ENCODE measurements at places on chromosomes 16 and 17.

- no peak for DNase-seq
These were observed 218.0 kb downstream of the NTN1 start for GRCh38 chr17:9239246-9239792.

GRCh38 chr17:33974276-33974675 is 280.8 kb upstream of the CCL2 start:
- no peak for DNase-seq

GRCh38 chr17:60039114-60039846 is 39.4 kb downstream of the HEATR6 start:
- peak; percentile 24 for DNase-seq

- DNase-seq, result no peak
These were observed 580.8 kb upstream of the EEF2KMT start for GRCh38 chr16:5678371-5678770.

- no peak for DNase-seq
These were observed 36.7 kb upstream of the NDRG4 start for GRCh38 chr16:58462997-58463941.

DNA sequence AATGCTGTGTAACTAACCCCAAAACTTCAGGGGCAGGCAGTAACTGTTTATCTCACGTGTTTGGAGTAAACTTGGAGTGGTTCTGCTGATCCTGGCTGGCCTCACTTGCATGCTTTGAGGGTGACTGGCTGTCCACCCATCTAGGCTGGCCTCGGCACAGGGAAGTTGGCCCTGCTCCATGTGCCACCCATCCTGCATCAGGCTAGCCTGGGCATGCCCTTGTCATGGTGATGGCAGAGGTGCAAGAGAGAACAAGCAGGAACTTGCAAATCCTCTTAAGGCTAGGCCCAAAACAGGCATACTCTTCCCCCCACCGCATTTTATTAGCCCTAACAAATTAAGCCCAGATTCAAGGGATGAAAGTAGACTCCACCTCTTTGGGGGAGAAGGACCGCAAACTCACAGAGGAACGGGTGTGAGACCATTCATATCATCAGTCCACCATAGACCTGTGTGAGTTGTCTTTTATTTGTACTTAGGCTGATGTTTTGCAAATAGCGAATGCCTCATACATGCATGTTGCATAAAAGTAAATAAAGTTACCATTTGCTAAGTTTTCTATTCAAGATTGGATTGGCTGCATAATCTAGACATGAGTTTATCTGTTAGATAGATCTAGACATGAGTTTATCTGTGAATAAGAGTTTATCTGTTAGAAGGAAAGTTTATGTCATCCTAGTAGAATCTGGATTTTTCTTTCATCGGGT is 221.0 kb downstream of the CCDC182 start:
- peak; percentile 90 for DNase-seq

GRCh38 chr16:79076047-79076767 is 524.3 kb downstream of the MAF start:
- DNase-seq, result no peak

DNA sequence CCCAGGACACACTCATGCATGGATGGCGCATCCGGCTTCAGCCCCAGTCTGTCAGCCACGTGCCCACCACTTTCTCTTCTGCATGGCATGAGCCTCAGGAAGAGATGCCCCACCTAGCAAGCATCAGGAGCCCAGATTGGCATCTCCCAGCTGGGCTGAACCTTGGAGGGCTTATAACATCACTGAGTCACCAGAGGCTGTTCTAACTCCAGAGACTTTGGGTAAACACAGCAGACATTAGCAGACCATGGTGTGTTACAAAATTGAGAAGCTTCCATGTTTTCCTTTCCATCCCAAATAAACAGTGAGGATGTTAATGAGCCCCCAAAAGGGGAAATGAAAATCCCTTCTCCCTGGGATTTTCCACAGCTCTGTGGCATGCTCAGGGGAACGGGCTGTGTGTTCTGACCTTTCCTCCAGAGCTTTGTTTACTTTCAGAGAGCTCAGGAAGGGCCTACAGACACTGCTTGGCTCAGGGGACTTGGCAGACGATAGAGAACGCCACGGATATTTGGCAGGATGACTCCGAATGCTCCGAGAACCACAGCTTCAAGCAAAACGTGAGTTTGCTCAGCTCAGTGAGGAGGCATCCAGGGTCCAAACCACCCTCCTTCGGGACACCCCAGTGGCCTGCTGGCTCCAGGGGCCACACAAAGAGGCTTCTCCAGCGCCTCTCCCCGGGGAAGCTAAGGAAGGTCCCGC is 16.5 kb downstream of the GLP2R start:
- no peak for DNase-seq

GRCh38 chr16:84144209-84144858 is 643 bp downstream of the HSDL1 start:
- DNase-seq, result no peak

DNA sequence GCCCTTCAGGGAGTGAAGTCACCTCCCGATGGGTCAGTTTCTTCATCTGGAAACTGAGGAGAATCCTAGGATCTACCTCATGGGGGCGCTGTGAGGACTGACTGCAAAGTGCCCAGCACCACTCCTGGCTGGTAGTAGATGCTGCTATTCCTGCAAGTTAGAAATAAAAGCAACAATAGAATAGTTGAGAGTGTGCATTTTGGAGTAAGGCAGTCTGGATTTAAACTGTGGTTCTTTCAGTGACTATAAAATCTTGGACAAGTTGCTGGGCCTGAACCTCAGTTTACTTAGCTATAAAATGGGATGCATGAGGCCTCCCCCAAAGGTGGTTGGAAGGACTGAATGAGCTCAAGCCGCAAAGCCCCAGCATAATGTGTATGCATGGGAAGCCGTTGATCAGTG is 70.6 kb downstream of the CYB5B start:
- DNase-seq, result no peak

All from NCI-H1105 (cell line).